Head of caudate nucleus (tissue), 42 donors: ENCODE measurements at places on chromosomes 6 and 20.

DNA sequence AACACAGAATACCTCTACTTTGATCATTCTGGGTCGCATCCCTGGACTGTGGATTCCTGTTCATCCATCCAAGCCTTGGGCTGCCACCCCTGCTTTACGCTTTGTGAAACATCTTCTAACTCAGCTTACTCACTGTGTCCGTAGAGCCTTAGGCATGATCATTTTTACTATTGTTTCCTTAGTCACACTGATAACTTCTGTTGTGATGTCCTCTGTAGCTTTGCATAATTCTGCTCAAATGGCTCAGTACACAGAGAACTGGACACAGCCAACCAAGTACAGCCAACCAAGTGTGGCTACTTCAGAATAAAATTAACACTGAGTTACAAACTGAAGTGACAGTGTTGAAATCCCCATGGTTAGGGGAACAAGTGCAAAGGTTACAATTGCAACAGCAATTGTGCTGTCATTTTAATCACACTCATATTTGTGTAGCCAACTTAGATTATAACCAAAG is 8.6 kb upstream of the FKBP1A start:
- DNase-seq: no peak

DNA sequence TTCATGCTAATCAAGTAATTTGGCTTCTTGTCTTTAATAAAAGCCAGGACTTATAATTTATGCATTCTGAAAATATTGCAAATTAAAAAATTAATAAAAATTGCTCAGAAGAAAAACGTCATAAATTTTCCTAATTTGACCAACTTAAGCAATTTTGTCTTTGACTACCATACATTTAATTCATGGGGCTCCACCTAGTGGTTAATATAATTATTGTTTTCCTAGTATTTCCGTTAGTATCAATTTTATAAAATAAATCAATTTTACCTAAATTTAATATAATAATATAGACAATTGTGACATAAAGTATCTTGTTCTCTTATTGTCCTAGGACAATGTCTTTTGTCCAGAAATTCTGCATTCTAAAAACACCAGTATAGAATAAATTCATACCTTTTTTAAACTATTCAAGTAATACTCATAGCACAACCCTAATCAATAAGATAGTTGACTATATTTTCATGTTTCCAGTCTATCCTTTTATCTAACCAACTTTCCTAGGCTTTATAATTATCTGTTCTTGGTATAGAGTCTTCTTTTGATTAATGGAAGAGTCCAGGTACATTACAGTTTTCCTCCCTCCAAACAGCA is 319.9 kb downstream of the TRDN start:
- DNase-seq: no peak

DNA sequence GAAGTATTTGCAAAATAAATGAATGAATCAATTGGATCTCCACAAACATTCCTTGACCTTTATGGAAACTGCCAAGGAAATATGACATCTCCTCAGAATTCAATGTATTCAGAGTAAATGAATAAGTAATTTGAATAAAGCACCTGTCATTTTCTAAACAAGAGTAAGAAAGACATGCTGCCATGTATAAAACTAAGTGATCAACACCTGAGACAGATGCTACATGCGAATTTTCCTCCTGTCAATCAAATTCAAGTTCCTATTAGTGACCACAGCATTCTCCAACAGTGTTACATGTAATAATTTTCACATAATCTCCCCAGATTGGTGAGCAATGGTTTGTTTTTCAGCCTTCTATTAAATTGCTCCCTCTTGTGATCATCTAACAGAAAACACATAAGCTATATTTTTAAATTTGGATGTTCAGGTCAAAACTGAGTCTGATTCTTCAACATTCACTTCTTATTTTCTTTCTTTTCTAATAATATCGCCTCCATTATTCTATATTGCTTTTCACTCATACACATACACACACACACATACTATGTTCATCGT is 163.2 kb upstream of the RNF217 start:
- no peak for DNase-seq

DNA sequence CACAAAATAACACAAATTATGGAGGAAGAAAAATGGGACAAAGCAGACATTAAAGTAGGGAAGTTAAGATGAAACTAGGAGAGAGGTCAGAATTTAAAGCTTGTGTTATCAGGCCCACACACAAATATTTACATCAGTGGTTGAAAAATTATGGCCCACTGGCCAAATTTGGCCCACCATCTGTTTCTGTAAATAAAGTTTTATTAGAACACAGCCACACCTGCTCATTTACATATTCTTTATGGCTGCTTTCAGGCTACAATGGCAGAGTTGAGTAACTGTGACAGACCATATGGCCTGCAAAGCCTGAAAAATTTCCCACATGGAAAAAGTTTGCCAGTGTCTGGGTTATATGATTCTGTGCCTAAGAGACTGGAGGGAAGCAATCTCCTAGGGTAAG is 49.0 kb downstream of the SLC22A23 start:
- no peak for DNase-seq

DNA sequence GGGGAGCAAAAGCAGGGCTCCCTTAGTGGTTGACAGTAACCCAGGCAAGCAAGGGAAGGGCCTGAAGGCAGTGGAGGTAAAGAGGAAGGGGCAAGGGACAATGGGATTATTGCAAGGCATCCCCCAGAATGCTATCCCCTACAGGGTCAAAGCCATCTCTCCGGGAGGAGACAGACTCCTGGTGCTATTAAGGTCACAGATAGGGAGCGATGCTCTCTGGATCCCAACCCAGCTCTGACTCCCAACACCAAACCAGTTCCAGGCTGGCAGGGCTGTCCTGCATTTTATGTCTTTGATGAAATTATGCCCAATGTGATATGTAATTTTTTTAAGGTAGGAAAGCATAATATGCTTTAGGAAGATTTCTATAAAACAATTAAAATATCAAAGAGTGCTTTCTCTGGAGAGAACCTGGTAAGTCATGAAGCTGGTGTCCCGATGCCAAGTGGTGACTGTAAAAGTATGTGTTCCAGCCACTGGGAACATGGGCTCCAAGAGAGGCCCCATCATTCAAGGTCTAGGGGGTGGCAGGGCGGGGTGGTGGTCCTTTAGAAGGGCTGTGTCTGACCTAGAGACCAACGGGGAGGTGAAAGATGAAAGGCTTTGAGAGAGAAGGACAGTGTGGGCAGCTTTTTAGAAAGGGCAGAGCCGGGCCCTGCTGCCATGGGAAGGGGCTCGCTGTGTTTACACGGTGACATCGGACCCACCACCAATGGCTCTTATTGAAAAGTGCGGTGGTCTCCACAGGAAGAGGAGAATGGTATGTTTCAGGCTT is 276.5 kb downstream of the CDC5L start:
- DNase-seq: no peak

DNA sequence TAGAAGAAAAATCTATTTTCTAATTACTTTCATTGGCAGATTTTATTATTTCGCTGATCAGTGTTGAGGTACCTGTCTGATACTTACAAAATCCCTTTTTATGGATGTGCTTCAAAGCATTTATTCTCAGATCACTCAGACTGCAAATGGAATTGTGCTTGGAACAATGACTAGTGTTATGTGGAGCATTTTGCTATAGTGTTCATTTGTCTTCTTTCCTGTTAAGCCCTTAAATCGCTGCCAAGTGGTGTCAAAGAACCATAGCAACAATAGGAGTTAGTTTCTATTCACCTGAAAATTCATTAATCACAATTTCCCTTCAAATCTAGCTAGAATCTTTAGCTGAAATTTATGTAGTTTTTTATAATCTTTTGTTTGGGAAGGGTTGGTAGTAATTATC is 29.8 kb downstream of the SMPDL3A start:
- no peak for DNase-seq

DNA sequence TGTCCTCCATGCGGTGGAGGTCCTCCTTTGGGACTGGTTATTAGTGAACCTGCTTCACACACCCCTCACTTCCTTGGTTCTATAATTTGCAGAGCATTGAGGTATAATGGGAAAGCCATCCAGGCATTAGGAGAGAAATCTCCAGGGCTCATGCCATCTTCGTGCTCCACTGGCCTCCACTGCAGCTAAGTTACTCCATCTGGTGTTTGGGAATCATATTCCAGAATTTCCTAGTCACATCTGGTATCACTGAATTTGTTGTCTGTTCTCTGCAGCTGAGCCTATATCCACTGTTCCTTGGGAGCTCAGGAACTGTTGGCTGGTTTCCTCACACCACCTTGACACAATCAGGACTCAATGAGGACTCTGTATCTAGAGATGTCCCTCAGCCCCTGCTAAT is 173.0 kb upstream of the TSHZ2 start:
- DNase-seq: no peak

DNA sequence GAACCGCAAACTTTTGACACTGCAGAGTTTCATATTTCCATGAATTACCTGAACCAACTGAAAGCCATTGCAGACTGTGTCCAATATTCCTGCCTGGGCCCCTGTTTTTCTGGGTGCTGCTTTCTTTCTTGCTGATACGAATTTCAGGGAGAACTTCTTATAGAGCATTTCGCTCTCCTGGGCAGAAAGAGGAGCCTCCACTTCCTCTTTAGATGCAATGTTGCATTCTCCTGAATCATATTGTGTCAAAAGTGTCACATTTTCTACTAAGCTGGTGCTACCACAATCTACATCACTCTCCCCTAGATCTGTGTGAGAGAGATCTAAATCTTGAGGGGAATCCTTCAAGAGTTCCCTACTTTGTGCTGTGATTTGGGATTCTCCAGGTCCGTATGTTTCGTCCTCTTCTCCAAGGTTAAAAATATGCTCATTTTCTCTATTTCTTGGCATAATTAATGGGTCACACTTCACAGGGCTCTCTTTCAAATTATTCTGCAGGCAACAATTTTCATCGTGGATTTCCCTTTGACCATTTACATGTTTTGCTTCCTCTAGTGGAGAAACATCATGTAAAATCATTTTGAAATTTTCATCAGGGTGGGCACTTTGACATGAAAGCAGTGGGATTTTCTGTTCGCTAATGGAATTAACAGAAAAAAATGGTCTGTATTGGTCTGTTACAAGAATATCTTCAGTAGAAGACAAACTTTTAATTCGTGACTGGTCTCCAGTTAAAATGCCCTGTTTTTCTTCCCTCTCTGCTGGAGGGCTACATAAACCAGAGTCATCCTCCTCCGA is 102.3 kb downstream of the DST start:
- no peak for DNase-seq

- no peak for DNase-seq
These were observed 3.0 kb downstream of the HLA-E start for GRCh38 chr6:30491991-30492952.

GRCh38 chr20:16111852-16112412 is 461.3 kb downstream of the KIF16B start:
- DNase-seq: no peak

GRCh38 chr6:142316791-142317368 is 15.1 kb downstream of the ADGRG6 start:
- no peak for DNase-seq

GRCh38 chr6:124873066-124873410 is 89.2 kb upstream of the RNF217 start:
- DNase-seq: no peak

- DNase-seq: no peak
These were observed 48.4 kb upstream of the SNAP25 start for GRCh38 chr20:10170261-10170660.

- DNase-seq: no peak
These were observed 21.5 kb upstream of the GTSF1L start for GRCh38 chr20:43748274-43748673.

DNA sequence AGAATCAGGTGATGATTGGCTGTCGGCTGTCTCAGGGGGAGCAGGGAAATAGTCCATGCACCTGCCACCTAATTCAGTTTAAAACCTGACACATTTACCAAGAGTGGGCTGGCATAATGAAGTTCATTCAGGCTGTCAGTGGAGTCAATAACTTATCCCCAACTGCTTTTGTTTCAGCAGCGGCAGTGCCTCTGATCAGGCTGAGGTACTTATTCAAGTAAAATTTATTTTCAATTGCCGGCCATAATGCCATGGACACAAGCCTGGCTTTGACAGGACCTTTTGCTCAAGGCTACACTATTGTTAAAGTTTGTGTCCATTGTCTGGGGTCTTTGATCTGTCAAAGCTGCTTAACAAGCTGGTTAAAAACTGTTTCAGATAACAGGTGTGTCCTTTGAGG is 20.6 kb downstream of the OLIG3 start:
- DNase-seq: no peak

DNA sequence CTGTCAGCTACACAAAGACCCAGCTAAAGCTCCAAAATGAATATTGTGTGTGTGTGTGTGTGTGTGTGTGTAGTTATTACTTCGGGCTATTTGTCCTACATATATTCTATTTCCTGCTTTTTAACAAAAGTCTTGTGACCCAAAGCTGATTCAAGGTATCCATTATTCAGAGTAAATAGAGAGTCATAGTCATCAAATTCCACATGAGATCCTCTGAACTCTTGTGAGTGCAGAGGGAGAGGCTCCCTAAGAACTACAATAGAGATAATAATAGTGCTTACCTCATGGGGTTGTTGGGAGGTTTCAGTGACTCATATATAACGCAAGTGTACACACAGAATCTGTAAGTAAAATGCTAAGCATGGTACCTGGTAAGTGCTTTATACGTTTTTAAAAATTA is 95.6 kb upstream of the SHLD1 start:
- DNase-seq: no peak

GRCh38 chr6:170124150-170124549 is 166.7 kb downstream of the DLL1 start:
- DNase-seq: no peak

DNA sequence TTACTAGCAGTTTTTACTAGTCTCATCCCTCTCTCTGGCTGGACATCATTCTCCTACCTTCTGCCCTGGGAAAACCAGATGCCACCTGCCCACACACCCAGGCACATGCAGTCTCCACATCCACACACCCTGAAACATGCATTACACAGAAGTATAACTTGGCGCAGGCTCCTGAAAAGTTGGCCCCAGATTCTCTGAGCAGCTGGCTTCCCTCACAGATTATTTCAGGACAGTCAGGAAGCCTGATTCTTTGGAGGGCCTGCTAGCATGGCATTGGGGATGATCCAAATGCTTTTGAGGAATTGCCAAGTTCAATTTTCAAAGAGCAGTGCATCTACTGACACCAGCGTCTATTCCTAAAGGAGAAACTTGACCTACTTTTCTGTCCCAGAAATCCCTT is 27.8 kb upstream of the KIF16B start:
- no peak for DNase-seq

DNA sequence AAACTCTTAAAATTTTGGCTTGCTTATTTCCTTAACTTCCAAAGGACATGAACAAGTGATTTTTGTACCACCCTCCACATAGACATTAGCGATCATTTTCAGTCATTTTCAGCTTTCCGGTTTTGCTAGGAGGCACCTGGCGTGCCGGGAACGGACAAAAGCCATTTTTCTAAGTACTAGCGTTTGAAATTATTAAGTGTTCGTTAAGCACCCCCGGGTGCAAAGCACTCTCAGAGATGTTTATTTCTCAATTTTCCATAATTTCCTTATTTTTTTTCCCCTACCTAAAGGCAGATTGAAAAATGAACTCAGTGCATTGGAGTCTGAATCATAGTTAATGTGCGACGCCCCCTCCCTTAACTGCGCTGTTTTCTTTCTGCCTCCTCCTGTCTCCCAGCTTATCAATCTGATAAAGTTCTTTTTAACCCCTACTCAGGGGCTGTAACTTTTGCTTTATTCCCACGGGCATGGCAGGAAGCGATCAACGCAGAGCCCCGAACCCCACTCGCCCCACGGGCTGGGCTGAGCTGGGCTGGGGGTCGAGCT is 58.2 kb downstream of the ZNF831 start:
- DNase-seq: no peak
